Esophagus squamous epithelium (tissue), 5 donors: ENCODE measurements at places on chromosomes 12 and 14.
A peak's percentile ranks its signal among the peaks of the same experiment; 100 is the strongest.

DNA sequence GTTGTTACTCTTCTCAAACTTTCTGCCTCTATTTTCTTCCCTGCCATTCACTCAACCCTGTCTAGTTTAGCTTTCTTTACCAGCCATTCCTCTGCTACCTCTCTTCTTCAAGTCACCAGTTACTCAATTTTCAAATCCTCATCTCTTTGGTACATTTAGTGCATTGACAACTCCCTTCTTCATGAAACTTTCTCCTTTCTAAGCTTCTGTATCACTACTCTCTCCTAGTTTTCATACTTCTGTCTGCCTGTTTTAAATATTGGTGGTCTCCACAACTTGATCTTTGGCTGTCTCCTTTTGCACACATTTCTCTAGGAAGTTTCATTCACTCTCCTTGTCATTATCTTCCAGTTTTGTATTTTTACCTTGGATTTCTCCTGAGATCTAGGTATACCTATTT is 6.0 kb downstream of the LEMD3 start:
- DNase-seq, result no peak

DNA sequence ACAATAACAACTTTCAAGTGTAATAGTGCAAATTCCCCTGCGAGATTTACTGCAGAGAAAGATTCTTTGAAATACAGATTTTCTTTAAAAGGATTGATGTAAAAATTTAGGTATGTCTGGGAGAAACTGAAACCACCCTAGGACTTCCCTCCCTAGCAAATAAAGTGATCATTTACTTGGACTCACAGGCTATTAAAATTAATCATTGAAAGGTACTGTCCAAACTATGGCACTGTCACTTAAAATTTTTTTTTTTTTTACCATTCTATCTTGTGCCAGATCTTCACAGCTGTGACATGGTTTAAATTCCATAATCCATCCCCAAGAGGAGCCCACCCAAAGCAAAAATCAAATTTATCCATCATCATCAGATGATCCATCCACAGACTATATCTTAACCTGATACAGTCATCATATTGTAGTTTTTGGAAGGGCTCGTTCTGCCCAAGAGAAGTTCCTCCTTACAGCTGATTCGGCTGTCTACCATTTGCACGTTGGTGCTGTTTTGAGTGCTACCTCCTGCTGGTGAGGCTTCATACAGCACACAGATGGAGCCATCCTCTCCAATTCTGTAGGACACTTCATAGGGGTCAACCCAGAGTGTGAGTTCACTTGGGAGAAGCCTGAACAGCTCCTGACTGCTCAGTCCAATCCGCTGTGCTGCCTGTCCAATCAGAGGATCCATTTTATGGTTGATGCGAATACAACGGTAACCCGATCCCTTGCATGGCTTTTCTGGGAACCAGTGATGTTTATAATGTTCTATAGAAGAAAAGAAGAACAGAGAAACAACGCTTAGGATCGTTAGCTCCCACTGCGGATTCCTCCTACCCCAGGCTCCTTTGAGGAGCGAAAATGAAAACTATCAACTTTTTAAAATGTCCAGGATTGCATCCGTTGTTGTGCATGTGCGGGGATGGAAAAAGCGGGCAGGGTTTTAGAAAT is 1.7 kb downstream of the BTG1 start:
- peak; percentile 41 for DNase-seq

GRCh38 chr14:77473921-77474320 is 16.0 kb downstream of the AHSA1 start:
- DNase-seq, result no peak

DNA sequence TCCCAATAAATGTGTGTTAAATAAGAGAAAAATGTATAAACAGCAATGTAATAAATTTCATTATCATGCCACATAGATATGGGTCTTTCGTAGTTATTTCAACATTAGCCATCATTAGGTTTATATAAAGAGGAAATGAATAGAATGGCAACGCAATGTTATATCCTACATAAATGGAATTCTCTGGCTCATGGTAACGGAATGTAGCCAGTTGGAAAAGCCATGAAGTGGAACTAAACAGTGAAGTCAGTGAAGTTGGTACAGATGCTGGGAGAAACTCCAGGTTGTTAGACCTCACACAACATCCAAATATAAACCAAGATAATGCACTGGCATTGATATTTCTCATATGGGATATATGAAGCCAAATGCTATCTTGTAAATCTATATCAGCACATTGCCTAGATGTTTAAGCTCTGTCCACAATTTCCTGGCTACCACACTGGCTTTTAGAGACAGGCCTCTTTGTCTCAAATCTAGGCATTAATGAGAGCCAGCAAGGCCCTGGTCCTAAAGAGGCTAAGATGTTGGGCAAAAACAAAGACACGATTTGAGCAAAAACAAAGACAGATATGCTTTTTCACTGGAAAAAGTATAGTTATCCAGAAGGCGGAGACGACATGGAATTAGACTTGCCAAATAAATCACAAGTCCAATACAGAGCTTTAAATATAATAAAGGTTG is 861.0 kb downstream of the RPS29 start:
- no peak for DNase-seq

DNA sequence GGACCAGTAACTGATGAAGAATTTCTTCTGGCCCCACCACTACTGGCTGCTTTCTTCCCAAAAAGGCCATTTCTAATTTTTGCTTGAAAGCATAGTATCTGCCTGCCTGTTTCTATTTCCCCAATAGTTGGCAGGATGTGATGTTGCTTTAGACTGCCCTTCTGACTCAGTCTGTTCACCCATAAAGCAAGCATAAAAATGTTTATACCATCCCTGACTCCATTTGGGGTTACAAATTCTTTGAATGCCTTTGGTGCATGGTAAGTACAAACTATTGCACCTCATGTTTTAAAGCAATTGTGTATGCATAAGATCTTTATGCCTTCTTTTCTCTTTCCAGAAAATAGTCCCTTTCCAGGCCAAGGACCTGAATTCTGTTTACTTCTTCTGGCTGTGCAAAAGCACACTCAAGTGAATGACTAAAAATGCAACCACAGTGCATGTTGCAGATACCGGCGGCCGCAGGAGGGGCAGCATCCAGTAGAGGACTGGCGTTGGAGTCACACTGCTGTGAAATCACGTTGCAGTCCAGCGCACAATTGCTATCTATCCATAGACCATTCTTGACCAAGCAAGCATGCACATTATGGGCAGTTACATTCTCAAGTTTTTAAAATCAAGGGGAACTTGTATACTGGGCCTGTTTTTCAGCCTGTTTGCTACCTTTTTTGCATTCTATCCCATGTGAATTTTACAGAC is 82.4 kb downstream of the SLC5A8 start:
- no peak for DNase-seq

DNA sequence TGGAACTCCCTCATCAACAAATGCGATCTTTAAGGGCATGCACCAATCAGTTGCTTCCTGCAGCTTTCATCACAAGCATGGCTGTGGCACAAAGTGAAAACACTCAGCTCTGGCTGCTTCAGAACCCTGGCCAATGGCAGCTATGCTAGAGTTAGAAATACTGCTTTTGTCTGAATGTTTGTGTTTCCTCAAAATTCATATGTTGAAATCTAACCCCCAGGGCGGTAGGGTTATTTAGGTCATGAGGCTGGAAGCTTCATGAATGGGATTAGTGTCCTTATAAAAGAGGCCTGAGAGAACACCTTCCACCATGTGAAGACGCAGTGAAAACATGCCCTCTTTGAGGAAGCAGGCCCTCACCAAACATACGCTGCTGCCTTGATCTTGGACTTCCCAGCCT is 453.9 kb downstream of the SNAPC1 start:
- no peak for DNase-seq

DNA sequence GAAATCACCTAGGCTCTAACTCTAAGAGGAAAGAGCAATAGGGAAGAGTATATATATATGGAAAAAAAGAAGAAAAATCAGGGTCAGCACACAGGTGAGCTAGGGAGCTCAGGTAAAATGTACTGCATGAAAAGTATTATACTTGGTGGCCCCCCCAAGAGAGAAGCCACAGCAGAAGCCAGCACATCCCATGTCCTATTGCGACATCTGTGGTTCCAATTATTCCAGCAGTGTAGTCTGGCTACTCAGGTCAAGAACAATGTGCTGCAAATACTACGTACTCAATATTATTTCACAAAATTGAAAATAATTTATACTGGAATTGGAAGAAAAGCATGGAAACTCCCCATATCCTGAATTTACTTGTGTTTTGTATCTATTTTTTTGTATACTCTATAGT is 85.5 kb downstream of the CEP83 start:
- DNase-seq, result no peak

- DNase-seq, result no peak
Measured at GRCh38 chr14:36035675-36036074, 140.8 kb downstream of the PTCSC3 start.

GRCh38 chr12:4164559-4165558 is 108.7 kb upstream of the CCND2 start:
- DNase-seq, result no peak

GRCh38 chr12:68806488-68807237 is 1.3 kb upstream of the MDM2 start:
- DNase-seq, result no peak

GRCh38 chr14:67131691-67132090 is 57.5 kb upstream of the GARIN2 start:
- DNase-seq, result no peak

DNA sequence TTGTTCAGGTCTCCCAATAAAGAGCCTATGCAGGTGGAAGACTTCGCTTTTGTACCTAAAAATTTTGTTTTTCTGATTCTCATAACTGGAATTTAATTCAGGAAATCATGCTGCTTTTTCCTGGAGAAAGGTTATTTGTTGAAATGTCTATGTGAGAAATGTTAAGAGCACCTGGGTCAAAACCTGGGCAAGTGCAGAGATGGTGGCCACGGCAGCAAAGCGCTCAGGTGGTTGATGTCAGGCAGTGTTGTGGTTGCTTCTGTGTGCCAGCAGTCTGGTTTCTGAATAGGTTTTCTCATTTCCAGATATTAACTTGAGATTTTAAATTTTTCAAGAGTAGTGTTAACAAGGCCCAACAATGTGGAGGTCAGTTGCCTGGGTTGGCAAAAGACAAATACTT is 96.2 kb downstream of the ESR2 start:
- no peak for DNase-seq

DNA sequence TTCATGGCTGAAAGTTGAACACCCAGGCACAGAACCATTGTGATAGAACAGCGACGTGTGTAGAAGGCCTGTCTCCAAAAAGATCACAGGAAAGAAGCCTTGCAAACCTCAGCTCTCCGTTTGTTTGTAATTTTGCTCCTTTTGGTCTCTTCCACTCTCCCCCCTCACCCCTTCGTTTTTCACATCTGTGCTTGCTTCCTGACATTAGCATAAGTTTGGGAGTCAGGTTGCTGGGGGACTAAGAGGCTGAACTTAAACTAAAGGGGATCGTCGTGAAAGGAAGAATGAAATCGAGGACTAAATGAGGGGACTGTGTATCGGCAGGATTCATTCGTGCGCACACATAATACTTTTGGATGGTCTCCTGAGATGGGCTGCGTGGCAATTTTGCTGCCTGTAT is 200.6 kb downstream of the BCAT1 start:
- DNase-seq, result no peak

GRCh38 chr12:14394317-14395073 is 29.0 kb downstream of the ATF7IP start:
- no peak for DNase-seq

DNA sequence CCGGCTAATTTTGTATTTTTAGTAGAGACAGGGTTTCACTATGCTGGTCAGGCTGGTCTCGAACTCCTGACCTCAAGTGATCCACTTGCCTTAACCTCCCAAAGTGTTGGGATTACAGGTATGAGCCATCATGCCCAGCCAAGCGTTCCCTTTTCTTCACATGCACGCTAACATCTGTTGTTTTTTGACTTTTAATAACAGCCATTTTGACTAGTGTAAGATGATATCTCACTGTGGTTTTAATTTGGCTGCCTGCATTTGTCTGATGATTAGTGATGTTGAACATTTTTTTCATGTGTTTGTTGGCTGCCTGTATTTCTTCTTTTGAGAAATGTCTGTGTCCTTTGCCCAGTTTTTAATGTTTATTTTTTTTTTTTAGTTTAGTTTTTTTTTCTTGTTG is 10.2 kb upstream of the YARS2 start:
- DNase-seq, result no peak

DNA sequence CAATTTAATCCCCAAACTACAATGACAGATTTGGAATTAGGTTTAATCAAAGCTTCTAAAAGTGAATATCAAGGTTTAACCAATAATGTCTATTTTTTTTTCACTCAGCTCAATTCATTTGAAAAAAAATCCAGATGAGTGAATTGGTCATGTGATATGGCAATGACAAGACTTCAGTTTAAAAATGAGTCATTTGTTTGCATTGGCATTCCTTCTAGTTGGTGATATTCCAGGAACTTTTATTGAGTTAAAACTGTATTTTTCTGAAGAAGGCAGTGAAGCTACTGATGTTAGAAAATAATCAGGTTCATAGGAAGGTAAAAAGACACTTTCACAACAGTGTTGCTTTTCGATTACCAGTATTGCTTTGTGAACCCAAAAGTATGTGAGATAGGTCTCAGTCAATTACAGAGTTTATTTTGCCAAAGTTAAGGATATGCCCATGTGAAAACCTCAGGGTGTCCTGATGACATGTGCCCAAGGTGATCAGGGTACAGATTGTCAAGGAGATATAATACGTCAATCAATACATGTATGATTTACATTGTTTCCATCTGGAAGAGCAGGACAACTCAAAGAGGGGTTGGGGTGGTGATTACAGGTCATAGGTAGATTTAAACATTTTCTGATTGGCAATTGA is 1214.9 kb downstream of the GALC start:
- no peak for DNase-seq

- DNase-seq, result no peak
Measured at GRCh38 chr12:113302886-113303640, 31.8 kb downstream of the SLC8B1 start.

DNA sequence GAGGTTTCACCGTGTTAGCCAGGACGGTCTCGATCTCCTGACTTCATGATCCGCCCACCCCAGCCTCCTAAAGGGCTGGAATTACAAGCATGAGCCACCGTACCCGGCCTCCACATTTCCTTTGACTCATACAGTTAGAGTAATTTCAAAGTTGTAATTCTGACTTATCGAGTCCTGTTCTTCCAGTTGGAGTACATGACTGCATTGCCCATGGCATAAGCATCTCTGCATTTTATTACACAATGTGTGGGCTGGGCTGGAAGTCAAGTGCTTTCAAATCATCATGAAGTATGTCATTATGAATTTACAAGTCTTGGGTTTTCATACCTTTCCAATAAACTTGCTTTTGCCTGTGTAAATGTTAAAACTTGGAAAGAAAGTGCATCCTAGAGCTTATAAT is 1295.7 kb upstream of the FLRT2 start:
- DNase-seq, result no peak

GRCh38 chr12:128852885-128853599 is at the start of gene GLT1D1:
Gene GLT1D1 (plus strand): TSS chr12:128853478. CDS start chr12:128853582, 104 bp downstream.
- no peak for DNase-seq
